Smooth muscle cell of the coronary artery (primary cell): ENCODE measurements at places on chromosomes 1 and 21. TPM values are rescaled to one million over a fixed set of nuclear protein-coding genes. Genes with fewer than 3 reads are reported as not detected.

LCE1C gene
- total RNA-seq: not detected in 2 replicates

SERPINC1 gene
- not detected in 2 replicates for total RNA-seq

TAS1R3 gene
- total RNA-seq: 0.15 and 0.35 TPM in 2 replicates

VPS13D gene
- total RNA-seq: 21.2 and 24.1 TPM in 2 replicates

RUNX3 gene
- 0.12 TPM in 1 of 2 replicates, not detected in the other for total RNA-seq

CD160 gene
- 0.12 TPM in 1 of 2 replicates, not detected in the other for total RNA-seq

CFAP107 gene
- not detected in 2 replicates for total RNA-seq

AK4 gene
- 31.3 and 32.6 TPM in 2 replicates for total RNA-seq
